ENCODE measurements at places on chromosomes 3 and 15. TPM values are rescaled to one million over a fixed set of nuclear protein-coding genes. Genes with fewer than 3 reads are reported as not detected.
A peak's percentile ranks its signal among the peaks of the same experiment; 100 is the strongest.

GOLGA6L26 gene
- not detected for total RNA-seq

DNA sequence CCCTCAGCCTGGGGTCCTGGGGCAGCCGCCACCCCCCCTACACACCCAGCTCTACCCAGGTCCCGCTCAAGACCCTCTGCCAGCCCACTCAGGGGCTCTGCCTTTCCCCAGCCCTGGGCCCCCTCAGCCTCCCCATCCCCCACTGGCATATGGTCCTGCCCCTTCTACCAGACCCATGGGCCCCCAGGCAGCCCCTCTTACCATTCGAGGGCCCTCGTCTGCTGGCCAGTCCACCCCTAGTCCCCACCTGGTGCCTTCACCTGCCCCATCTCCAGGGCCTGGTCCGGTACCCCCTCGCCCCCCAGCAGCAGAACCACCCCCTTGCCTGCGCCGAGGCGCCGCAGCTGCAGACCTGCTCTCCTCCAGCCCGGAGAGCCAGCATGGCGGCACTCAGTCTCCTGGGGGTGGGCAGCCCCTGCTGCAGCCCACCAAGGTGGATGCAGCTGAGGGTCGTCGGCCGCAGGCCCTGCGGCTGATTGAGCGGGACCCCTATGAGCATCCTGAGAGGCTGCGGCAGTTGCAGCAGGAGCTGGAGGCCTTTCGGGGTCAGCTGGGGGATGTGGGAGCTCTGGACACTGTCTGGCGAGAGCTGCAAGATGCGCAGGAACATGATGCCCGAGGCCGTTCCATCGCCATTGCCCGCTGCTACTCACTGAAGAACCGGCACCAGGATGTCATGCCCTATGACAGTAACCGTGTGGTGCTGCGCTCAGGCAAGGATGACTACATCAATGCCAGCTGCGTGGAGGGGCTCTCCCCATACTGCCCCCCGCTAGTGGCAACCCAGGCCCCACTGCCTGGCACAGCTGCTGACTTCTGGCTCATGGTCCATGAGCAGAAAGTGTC lies 30.2 kb downstream of the PTPN23 start:
- no peak for DNase-seq

GRCh38 chr3:9276761-9277370 lies 27.4 kb upstream of the SRGAP3 start:
- DNase-seq: no peak

EFCAB12 gene
- 0.42 TPM for total RNA-seq

GRCh38 chr3:89358281-89358680 lies 250.9 kb downstream of the EPHA3 start:
- DNase-seq: no peak

MED12L gene
- total RNA-seq: 6.4 TPM

DNA sequence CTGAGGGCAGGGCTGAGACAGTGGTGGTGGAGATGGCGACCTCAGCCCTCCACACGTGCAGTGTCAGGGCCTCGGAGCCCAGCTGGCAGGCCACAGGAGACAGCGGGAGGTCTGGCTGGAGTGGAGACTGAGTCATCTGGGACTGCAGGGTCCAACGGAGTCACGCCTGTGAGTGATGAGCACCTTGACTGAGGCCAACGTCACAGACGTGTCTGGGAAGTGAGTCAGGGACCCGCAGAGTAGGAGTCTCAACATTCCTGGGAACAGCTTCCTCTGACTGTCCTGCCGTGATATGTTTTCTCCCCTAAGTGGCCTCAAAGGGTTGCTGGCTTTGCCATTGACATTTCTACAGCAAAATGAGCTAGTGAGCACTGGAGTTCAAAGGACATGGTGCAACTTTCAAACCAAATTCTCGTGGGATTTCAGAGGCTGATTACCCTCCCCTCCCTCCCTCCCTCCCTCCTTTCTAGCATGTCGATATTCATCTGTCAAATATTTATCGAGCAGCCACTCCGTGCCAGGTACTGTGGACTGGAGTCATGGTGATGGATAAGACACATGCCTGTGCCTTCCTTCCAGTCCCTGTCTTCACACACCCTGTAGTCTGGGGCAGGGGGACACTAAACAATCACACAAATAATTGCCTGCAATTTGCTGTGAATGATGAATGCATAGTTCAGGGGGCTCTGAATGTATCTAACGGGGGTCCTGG lies 53.3 kb upstream of the AMOTL2 start:
- DNase-seq: peak; percentile 93

- no peak for DNase-seq
Observed at GRCh38 chr3:123225016-123225415, 23.3 kb downstream of the SEC22A start.

DNA sequence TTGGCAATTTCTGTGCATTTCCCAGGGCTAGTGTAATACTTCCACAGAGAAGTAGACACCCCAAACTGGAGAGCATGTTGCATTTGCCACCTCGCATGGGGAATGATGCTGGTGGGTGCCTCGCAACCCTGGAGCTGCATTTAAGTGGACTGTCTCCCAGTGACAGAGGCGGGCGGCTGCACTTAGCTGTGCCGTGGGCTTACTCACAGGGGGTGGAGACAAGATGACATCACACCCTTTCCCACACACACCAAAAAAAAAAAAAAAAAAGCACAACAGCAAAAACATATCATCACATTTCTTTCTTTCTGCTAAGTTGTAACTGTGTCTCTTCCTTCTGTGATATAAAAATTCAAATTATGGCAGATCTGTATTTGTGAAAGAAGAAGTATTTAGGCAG lies at the start of gene ABI3BP:
ABI3BP (minus strand) TSS at position 113 of the 400 bp plus-strand sequence; CDS start at position 76, 37 bp downstream.
- DNase-seq: peak; percentile 29

DNA sequence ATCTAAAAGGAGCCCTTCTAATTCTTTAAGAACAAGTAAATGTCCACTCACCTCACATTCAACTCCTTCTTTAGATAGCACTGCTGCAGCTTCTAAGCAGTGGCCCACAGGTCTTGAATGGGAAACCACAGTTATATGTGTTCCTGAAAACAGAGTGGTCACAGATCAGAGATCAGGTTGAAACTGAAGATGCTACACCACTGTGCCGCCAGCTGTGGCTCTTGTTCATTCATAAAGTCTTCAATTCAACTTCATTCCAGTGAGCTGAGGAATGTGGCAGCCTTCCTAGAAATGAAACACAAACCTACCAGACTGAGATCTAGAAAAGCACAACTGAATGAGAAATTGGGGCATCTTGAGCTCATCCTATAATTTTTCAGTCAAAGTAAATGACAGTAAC lies 4.0 kb downstream of the PDHB start:
- no peak for DNase-seq

- no peak for DNase-seq
Observed at GRCh38 chr3:152149832-152150231, 118.9 kb upstream of the MBNL1 start.

DNA sequence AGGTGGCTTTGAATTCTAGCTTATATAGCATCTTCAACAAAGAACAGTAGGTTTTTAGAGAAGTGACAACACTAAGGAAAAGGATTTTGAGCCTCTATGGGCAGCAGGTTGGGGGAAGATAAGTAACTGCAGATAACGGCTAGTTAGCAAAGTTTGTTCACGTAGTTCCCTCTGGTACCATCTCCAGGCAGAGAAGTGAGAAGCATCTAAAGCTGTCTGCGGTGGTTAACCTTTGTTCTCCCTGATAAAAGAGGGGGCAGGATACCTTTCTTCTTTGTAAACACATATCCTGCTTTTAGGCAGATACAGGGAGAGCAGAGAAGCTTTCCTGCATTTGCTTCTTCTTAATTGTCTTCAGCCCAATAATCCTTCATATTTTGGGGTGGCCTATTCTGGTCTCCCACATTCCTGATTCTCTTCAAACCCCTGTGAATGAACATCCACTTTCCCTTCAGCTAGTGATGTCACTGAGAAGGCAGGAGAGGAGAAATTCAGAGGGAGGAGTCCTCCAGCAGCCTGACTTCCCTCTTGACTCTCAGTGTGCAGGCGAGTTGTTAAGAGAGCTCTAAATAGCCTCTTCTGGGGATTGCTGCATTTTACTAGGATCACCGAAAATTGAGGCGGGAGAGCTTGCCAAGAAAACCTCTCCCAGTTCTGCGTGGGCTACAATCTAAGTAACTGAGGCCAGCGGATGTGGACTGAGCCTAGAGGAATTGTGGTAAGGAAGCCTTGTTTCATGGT lies 393.7 kb upstream of the C2CD4B start:
- no peak for DNase-seq

DNA sequence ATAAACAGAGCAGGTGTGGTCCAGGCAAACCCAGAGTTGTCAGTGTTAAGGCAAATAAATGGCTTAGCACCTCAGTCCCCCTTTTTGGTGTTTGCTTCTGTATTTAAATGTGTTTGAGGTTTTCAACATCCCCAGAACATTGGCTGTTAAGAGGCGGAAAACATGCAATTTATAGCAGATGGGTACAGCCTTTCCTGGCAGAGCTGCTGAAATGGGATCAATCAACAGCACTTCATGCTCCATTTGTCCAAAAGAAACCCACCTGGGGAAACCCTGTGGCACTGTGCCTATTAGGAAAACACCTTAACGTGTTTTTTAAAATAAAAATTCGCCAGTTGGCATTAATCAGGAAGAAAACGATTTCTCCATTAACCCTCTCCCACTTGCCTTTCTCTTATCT lies 135.4 kb downstream of the MCTP2 start:
- DNase-seq: no peak

DNA sequence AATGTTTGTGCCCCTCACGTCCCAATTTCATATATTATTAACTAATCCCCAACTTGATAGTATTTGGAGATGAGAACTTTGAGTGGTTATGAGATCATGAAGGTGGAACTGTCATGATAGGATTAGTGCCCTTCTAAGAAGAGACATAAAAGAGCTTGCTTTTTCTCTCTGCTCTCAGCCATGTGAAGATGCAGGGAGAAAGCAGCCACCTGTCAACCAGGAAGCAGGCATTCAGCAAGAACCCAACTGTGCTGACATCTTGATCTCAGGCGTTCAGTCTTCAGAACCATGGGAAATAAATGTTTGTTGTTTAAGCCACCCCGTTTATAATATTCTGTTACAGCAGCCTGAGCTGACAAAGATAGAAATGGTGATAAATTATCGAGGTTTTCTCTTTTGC lies 278.7 kb upstream of the KCNMB2 start:
- DNase-seq: no peak

DNA sequence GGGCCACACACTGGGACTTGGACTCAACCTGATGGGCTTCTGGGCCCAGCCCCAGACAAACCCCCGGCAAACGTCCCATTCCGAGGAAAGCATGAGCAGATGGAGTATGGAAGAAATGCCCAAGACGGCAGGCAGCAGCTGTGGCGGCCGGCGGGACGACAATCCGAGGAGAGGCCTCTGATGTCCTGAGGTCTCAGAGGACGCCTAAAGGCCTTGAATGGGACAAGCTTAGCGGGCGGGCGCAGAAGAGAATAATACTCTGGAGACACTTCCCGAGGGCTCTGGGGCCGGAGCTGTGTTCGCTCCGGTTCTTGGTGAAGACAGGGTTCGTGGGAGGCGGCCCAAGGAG lies 482 bp upstream of the OGG1 start:
- no peak for DNase-seq

DNA sequence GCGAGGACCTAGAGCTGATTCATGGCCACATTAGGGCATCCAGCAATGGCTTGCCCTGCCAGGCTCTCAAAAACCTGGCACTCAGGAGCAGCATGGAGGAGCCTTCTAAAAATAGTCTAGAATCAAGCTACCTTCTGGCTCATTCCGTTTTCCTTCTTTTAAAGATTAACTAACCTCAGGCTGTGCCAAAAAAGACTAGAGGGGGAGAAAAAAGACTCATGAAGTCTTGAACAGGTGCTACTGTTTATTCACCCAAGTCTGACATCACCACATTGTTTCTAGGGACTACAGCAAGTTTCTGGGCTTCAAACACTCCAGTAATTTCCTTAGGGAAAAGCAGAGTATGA lies 125.8 kb downstream of the TNIK start:
- no peak for DNase-seq

- DNase-seq: no peak
Observed at GRCh38 chr3:52121464-52121805, 32.8 kb downstream of the POC1A start.

GRCh38 chr3:56823421-56823926 lies 21.7 kb upstream of the ARHGEF3 start:
- no peak for DNase-seq

GRCh38 chr3:45105855-45106671 lies 40.1 kb downstream of the CDCP1 start:
- peak; percentile 73 for DNase-seq

GRCh38 chr3:82610236-82610635 lies 848.8 kb upstream of the GBE1 start:
- DNase-seq: no peak

GRCh38 chr3:103169289-103169688 lies 734.5 kb downstream of the ZPLD1 start:
- DNase-seq: no peak
